Stimulated activated CD8-positive, alpha-beta memory T cell treated with anti-CD3 and anti-CD28 coated beads, Interleukin-4, amount 100 ng/mL, for 24 hours (primary cell): ENCODE measurements at places on chromosomes 1 and 21.

GRCh38 chr1:30962609-30963508 lies 54.3 kb upstream of the SDC3 start:
- no peak for DNase-seq

DNA sequence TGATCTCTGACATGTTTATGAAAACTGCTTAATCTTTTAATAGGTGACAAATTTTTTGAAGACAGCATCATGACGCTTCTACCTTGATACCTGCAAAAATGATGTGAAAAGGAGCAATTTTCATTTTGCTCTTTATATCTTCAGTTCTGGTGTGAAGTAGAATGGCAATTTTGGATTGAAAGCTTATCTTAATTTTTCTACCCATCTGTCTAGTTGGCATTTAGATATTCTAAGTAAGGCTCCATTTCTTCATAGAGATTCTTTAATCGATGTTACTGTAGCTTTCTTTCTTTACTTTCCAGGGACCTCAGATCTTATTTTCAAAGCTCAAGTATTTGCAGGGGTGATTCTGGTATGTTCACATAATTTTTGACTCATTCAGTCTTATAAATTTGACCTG lies 32.3 kb upstream of the GPR52 start:
- DNase-seq, result no peak

GRCh38 chr1:247419336-247419735 lies 3.4 kb downstream of the NLRP3 start:
- DNase-seq, result no peak

DNA sequence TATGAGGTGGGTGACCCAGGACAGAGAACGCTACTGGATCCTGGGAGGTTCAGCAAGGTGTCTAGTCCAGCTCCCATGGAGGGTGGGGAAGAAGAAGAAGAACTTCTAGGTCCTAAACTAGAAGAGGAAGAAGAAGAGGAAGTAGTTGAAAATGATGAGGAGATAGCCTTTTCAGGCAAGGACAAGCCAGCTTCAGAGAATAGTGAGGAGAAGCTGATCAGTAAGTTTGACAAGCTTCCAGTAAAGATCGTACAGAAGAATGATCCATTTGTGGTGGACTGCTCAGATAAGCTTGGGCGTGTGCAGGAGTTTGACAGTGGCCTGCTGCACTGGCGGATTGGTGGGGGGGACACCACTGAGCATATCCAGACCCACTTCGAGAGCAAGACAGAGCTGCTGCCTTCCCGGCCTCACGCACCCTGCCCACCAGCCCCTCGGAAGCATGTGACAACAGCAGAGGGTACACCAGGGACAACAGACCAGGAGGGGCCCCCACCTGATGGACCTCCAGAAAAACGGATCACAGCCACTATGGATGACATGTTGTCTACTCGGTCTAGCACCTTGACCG lies 8.6 kb upstream of the PIGV start:
- DNase-seq, result no peak

DNA sequence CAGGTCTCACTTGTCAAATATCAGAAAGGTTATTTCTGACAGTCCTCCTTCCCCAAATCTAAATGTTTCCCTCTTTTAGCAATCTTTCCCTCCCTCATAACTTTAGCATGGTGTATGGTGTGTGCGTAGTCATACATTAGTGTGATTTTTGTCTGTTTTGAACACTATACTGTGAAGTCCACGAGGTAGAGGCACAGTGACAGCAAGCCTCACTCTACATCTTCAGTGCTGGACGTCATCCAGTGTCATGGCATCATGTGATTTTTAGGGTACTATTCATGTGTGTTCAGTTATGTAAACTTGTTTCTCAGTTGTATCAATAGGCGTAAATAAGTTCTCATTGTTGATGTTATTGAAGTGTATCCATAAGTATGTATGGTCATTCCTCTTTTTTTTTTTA lies 39.1 kb downstream of the DYRK1A start:
- no peak for DNase-seq
